ENCODE measurements at places on chromosomes 6 and 20. TPM values are rescaled to one million over a fixed set of nuclear protein-coding genes. Genes with fewer than 3 reads are reported as not detected.

The SRF gene
- 17.6 TPM for total RNA-seq

GRCh38 chr20:5779071-5779900, 29.1 kb downstream of the SHLD1 start:
- no peak for DNase-seq

GRCh38 chr6:165805636-165806035, 142.6 kb upstream of the PDE10A start:
- no peak for DNase-seq

DNA sequence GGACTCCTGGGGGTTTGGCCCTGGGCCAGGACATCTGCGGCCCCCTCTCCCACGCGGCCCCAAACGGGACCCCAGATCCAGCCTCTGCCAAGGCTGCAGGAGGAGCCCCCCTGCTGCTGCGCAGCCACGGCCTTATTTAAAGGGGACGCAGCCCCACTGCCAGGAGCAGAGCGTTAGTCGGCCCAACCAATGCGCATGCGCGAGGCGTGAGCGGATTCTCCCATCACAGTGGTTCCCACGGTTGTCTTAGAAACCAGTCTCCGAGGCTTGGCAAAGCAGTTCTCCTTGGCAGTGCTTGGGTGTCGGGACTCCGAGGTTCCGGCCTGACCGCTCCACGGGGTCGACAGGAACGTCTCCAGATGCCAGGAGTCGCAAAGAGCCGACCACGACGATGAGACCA, 288.3 kb upstream of the ZNF337 start:
- no peak for DNase-seq

DNA sequence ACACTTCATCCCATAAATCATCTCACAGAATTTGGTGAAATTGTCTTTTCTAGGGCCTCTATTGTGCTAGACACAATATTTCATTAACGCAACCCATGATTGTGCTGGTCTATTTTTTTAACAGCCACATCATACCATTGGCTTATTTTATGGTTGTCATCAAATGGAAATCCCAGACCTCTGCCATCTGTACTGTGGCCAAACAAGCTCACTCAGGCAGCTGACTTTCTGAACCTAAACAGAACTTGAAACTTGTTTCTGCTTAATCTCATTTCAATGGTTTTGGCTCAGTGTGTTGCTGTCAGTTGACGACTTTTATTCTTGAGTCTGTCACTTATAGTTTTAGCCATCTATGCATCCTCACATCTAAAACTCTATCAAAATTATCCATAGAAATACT, 111.8 kb downstream of the HAO1 start:
- no peak for DNase-seq

DNA sequence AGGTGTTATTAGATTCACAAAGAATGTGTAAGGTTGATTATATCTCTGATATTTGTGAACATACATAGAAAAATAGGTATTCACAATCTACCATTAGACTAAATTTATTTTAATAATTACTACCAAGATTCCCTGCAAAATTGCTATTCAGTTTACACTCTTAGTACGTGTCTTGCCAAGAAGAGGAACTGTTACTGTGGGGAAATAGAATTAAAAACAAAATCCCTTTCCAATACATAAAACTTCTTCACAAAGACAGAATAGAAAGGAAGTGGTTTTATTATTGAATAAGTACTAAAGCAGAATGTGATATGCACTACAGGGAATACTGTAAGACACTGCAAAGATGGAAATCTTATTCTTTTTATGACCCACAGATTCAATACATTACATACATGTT, 17.0 kb downstream of the RAB32 start:
- DNase-seq = no peak

The CAPN11 gene
- not detected for total RNA-seq

GRCh38 chr6:118968416-118968815, 33.5 kb upstream of the MCM9 start:
- DNase-seq = peak; percentile 54

The C4A gene
- 1.6 TPM for total RNA-seq

DNA sequence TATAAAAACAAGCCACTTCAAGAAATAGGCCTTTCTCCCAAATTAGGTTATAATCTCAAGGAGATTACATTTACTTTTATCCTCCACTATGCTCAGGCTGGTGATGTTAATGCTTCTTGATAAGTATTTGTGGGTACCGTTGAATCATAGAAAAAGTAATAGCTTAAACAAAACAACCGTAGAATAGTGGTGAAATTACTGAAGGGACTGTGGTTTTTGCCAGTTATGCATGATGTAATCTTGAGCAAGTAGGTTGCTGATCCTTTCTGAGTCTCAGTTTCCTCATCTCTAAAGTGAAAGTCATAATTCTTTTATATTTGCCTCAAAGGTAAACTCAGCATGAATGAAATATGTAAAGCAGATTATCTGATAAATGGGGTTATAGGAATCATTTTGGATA, 187.3 kb upstream of the JAG1 start:
- DNase-seq = no peak

The MACROD2 gene
- 3.3 TPM for total RNA-seq

- DNase-seq = no peak
These were observed 42.2 kb upstream of the EDN3 start for GRCh38 chr20:59258221-59258621.

DNA sequence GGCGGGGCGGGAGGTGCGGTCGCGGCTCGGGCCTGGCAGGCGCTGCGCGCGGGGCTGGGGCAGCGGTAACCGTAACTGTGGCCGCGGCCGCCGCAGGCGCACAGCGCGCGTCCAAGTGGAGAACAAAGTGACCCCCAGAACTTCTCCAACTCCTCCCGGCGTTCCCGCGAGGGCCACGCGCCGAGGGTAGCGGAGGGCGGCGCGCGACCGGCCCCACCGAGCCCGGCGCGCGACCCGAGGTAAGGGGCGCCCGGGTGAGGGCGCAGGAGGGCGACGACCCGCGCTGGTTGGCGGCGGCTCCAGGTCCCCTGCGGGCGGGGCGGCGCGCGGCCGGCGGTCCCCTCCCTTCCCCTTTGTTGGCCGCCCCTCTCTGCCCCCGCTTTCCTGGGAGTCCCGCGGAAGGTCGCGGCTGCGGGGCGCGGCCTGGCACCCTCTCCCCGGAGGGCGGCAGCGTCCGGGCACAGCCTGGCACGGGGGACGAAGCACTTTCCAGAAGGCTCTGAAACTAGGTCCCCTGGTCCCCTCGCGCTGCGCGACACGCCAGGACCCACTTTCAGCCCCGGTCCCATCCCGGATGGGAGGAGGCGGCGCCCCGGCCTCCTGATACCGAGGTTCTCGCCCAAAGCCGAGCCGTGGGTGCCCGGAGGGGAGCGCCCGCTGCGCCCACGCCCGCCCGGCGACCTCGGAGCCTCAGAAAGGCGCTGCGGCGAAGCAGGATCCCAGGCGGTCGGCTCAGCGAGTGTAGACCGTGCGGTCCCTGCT, at the start of gene TIAM2:
Gene TIAM2, plus strand, starts transcription at position 62 of the 762 bp plus-strand sequence. CDS start 133,909 bp downstream, outside the sequence.
- DNase-seq = no peak

- peak; percentile 8 for DNase-seq
These were observed 57.6 kb upstream of the HMGCLL1 start for GRCh38 chr6:55636406-55637102.

- no peak for DNase-seq
These were observed 55.8 kb downstream of the SNAI1 start for GRCh38 chr20:50038574-50038991.

GRCh38 chr20:59600472-59600871, 3.9 kb upstream of the PHACTR3 start:
- DNase-seq = no peak

- DNase-seq = no peak
These were observed 74.0 kb upstream of the SNX9 start for GRCh38 chr6:157748839-157749571.

- no peak for DNase-seq
These were observed 78.2 kb upstream of the EEF1E1 start for GRCh38 chr6:8180327-8181159.

The BPIFB2 gene
- not detected for total RNA-seq

The DPPA5 gene
- not detected for total RNA-seq
